ENCODE measurements at places on chromosomes 16 and 17.

DNA sequence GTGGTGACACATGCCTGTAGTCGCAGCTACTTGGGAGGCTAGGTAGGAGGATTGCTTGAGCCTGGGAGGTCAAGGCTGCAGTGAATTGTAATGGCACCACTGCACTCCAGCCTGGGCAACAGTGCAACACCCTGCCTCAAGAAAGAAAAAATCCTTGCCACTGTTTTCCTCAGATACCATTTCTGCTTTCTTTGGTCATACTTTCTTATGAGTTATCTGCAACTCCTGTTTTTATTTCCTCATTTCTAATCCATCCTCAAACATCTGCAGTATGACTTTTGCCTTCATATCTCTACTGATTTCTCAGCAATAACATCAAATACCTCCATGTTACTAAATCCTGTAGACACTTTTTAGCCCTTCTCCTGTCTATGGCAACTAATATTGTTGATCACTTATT is 3.1 kb upstream of the AP2B1 start:
- DNase-seq: no peak

DNA sequence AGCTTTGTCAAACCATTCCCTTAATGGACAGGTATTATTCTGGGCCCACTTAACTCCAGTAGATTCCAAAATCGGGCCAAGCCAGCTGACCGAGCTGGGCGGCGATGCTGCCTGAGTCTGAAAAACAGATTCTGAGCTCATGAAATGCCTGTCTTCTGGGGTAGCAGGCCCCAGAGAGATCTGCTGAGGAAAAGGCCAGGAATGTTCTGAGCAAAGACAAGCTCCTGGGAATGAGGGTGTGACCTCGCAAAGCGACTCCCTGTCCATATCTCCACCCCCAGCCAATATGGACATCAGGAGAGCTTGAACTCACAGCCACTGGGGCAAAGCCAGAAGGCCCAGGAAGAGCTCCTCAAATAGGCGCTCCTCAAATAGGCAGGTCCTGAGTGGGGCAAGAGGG is 23.7 kb downstream of the ZNF423 start:
- DNase-seq: no peak

DNA sequence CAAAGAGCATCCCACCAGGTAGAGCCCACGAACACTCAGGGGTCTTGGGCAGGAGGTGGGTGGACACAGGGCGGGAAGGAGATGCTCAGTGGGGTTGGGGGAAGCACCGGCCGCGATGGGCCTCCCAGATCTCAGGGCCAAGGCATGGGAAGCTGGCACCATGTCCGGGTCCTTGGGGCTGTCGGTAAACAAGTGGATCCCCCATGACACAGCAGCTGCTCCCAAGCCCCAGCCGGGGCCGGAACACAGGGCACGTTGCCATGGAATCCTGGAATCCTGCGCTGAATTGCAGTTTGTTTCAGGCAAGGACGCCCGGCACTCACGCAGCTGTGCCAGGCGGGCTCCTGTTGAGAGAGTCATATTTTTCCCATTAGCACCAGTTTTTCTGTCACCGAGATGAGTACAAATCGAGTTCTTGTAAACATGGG is 23.0 kb upstream of the CHMP6 start:
- DNase-seq: no peak

DNA sequence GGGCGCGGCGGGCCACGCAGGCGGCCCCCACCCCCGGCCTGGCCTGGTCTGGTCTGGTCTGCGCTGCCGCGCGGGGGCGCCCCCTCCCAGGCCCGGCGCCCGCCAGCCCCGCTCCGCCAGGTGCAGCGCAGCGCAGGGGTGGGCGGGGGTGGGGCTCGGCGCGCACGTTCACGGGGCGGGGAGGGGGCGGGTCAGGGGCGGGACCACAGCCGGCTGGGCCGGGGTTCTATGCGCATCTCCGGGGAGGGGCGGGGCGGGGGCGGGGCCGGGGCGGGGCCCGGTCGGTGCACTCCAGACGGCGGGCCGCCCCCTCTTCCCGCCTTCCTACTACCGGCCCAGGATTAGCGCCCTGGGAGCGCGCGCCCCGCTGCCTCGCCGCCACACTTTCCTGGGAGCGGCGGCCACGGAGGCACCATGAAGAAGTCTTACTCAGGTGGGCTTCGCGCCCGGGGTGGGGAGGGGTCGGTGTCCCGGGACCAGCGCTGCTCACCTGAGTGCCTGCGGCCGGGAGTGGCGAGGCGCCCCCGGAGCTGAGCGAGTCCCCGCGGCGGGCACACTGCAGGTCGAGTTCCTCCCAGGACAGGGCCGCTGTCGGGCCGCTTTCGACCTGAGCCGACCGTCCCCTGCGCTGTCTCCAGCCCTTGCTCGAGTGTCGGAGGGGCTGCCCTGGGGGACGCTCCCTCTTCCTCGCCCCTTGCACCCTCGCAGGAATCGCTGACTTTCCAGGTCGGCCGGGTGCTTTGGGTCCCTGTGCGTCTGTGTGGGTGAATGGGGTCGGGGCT is 140.5 kb downstream of the SEC14L1 start:
- DNase-seq: peak; percentile 42

DNA sequence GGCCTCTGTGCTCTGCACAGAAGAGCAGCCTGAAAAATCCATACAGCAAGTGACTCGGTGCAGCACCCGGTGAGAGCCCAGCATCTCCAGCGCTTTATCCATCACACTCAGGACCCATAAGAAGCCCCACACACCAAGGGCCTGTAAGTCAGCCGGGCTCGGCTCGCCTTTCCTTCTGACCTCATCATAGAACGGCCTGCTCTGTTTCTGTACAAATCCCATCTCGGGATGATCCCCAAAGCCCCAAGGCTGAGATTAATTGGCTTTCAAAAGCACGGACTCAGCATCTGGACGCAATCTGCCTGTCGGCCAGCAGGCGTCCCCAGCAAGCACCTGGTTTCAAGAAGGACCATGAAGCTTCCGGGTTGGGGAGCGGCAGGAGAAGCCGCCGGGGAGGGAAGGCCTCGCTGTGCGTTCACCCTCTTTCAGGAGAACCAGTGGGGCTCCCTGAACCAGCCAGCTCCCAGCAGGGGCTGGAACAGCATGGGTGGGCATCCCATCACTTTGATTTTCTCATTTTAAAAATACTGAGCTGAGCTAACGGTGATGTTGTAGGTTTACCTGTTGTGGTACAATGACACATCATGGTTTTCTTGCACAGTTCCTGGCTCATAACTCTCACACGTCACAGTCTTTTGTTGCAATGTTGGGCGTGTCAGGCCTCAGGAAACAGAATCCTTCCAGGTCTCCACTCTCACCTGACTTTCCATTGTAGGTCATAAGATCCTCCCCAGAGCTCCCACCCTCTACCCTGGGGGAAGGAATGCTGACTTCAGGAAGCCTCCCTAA is 6.7 kb downstream of the CCDC57 start:
- DNase-seq: peak; percentile 64

DNA sequence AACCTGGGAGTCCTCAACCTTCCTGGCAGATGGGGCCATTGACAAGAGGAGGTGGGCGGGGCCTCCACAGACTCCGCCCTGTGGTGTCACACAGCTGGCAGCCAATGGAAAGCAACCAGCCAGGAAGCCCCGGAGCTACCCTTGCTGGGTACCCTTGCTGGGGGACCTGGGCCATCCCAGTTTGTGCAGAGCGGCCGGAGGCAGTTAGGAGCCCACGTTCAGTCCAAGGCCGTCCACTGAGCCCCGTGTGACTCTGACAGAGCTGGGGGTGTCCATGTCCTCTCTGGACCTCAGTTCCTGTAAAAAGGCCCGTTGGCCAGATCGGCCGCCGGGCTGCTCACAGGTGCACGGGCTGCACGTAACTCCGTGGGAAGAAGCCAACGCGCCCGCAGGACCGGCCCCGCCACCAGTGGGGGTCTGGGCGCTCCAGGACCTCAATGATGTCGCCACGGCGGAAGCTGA is 17.1 kb upstream of the FAM83G start:
- DNase-seq: no peak

GRCh38 chr17:59892251-59892923 is 356 bp downstream of the TUBD1 start:
- DNase-seq: no peak

GRCh38 chr17:49944273-49944870 is 24.6 kb upstream of the DLX4 start:
- no peak for DNase-seq

GRCh38 chr17:76492989-76493501 is 8.2 kb downstream of the RHBDF2 start:
- DNase-seq: no peak

DNA sequence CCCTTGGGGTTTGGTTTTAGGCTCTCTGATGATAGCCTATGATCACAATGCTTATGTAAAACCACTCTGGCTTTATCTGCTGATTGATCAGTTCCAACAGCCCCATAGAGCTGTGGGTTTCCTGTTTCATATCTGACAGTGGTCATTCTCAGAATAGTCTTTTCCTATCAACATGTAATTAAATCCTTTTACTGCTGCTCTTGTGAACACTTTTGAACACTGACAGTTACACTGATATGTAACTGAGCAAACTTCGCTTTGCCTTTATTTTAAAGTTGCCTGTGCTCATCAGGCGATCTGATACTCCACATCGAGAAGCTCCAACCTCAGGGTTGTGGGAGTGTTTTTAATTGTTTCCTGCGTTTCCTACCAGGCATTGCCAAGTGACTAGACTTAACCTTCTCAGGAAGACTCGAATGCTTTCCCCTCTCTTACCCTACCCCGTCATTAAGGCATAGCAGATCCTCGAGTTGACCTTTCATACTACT is 17.3 kb upstream of the CLEC18B start:
- DNase-seq: no peak

DNA sequence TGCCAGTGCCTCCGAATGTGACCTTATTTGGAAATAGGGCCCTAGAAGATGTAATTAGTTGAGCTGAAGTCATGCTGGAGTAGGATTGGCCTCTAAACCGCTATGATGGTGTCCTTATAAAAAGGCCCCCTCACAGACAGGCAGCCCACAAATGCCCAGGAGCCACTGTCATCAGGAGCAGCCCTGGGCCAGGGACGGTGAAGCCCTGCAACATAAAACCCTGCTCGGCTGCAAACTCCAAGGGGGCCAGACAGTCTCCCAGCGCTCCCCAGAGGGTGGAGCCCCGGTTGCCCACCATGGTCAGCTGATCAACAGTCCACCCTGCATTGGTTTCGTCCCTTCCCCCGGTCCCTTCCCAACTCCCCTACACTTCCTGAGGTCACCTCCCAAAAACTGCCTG is 351.7 kb downstream of the FOXL1 start:
- DNase-seq: no peak

- DNase-seq: no peak
Measured at GRCh38 chr17:77343031-77343800, 202.4 kb downstream of the SEC14L1 start.

GRCh38 chr17:59378675-59379074 is 47.2 kb downstream of the YPEL2 start:
- DNase-seq: no peak
